ENCODE measurements at places on chromosomes 16 and 17.
A peak's percentile ranks its signal among the peaks of the same experiment; 100 is the strongest.

DNA sequence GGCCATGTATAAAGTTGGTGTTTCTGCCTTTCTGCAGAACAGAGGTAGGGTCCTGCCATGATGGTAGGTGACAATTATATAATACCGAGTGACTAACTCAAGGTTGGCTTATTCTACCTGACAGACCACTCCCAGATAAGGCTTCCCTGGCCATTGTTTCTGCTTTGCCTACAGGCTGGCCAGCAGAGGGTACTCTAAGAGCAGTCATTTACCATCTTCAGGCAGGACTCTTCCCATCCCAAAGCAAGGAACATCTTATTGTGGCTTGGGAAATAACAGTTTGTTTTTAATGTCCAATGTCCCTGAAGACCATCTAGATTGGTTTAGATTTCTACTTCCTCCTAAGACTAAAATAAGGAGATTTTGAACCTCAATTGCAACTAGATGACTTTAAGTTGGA, 74.1 kb downstream of the SNX11 start:
- DNase-seq: peak; percentile 36

DNA sequence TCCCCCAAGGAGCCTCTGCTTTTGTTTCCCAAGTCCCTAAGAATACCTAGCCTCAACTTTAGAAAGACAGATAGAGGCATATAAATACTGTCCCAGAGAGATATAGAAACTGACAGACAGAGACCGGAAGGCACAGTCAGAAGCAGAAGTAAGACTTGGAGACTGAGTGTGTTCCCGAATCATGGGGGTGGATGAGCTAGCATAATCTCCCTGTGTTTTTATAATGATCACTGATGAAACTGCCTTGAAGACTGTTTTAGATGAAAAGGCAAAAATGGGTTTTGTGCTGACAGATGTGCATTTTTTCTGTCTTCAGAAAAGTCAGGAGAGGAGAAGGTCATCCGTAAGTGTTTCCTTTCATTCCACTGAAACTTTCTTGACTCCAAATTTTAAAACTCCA, 8.3 kb upstream of the PSMD3 start:
- DNase-seq: no peak

- no peak for DNase-seq
These were observed 27.3 kb downstream of the HEXIM2 start for GRCh38 chr17:45189009-45189408.

- no peak for DNase-seq
These were observed 15.2 kb downstream of the ARHGAP17 start for GRCh38 chr16:24999856-25000461.

DNA sequence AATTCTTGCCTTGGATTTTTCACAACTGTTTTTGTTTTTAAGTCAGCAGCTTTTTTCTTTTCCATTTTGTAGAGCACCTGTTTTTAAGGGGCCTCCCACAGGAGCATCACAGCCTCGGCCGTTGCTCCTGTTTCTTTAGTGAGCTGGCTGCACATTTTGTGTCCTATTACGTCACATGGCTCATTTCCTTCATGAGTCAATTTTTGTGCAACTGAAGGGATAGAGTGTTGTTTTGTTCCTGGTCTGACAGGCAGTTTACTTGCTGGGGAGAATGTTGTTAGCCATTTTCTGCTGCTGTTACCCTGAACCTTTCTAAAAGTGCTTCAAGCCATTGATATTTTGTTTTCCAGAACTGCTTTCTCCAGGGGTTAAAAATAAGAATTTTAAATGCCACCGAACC, 45.0 kb upstream of the CRISPLD2 start:
- peak; percentile 96 for DNase-seq

- DNase-seq: no peak
These were observed 52.5 kb downstream of the HLF start for GRCh38 chr17:55317284-55317683.

DNA sequence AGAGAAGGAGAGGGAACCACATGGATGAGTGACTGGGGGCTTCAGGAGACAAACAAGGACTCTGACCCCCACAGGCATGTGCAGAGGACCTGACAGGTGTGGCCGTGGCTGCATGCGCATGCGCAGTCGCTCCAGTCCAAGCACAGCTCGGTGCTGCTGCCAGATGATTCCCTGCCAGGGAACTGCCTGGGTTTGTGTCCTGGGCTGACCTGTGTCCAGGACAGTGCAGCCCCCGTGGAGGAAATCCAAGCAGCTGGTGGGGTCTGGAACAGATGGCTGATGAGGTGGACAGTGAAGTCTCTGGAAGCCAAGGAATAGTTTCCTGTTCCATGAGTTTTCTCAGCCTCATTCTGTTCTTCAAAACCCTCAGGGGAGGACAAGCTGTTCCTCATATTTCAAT, 27.3 kb downstream of the LASP1 start:
- peak; percentile 25 for DNase-seq

DNA sequence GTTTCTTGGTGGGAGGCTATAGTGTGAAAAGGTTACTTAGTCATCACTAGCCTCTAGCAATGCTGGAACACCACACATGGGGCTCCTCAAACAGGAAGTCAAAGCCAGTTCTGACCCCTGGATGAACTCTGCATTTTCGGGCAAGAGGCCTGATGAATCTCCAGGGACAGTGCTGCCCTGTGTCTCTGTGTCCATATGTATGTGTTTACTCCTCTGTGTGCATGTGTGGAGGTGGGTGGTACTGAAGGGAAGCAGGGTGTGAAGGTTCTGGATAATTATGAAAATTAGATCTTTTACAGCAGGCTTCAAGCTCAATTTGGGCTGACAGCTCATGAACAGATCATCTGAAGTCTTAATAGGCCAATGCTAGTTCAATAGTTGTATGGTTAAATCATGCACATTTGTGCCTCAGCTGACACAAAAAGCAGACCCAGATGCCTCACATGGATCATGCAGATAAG, 133.6 kb downstream of the SNX11 start:
- DNase-seq: peak; percentile 73

DNA sequence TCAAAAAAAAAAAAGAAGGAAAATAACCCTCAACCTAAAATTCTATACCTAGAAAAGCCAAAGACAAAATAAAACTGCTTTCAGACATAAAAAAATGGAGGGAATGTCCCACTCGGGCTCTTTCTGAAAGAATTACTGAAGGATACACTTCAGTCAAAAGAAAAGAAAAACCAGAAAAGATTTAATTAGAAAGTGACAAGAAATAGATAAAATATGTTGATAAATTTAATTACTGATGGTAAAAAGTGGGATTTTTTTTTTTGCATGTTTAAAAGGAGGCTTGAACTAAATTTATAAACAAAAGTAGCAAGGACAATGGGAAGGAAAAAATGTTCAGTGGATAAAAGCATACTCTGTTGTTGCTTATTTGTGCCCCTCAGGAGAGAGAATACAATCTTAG, 89.1 kb downstream of the OR1D5 start:
- no peak for DNase-seq

GRCh38 chr16:75329943-75330342, 78.5 kb upstream of the BCAR1 start:
- no peak for DNase-seq

GRCh38 chr16:11047057-11047456, 102.7 kb downstream of the CLEC16A start:
- DNase-seq: peak; percentile 52

DNA sequence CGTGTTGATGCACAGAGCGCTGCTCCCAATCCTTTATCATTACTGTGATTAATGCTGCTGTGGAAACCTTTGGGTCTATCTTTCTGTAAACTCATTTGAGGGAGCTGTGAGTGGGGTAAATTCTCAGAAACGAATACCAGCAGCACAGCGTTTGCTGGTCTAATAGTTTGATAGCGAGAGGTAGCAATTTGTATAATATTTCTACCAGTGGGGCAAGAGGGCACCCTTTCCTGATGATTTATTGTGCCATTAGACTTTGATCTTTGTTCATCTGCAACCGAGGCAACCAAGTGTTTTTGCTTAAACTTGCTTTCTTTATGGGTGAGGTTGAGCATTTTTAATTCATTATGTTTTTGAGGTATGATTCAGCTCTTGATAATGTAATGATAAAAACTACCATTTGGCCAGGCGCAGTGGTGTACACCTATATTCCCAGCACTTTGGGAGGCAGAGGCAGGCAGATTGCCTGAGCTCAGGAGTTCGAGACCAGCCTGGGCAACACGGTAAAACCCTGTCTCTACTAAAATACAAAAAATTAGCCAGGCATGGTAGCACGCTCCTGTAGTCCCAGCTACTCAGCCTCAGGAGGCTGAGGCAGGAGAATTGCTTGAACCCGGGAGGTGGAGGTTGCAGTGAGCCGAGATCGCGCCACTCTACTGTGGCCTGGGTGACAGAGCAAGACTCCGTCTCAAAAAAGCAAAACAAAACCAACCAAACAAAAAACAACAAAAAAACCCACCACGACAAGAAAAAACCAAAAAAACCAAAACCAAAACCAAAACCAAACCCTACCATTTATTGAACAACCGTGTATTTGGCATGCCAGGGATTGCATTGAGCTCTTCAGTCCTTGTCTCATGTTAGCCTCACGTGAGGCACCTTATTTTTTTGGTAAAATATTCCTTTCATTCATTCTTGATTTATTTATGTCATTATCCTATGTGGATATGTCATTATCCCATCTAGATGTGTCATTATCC, 81.5 kb downstream of the PLCG2 start:
- no peak for DNase-seq

- DNase-seq: peak; percentile 30
These were observed 70.6 kb downstream of the CYB5B start for GRCh38 chr16:69494991-69495392.

DNA sequence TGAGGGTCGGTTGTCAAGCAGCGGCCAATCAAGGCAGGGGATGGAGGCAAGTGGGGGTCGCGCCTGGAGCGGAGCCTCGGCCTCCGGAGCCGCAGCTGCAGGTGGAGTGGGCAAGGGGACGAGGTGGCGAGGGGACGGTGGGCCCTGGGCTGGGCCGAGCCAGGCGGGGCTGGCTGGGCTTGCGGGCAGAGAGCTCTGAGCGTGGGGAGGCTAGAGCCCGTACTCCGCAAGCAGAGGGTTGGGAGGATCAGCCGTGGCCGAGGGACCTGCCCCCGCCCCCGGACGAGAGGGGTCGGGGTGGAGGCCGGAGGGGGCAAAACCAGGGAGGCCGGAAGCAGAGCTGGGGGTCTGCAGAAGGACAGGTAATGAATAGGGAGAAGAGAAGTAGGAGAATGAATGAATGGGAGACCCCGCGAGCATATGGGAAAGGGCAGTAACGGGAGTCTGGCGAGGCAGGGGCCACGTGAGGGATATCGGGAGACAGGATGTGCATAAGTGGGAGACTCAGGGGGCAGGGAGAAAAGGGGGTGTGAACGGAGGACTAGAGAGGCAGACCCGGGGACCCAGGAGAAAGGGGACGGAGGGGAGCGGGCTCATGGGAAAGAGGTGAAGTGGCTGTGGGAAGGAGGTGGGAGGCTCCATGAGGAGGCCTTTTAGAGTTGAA, at the start of gene KATNB1:
Gene KATNB1, plus strand, starts transcription at position 16 of the 664 bp plus-strand sequence. CDS start 1,474 bp downstream, outside the sequence.
- no peak for DNase-seq

DNA sequence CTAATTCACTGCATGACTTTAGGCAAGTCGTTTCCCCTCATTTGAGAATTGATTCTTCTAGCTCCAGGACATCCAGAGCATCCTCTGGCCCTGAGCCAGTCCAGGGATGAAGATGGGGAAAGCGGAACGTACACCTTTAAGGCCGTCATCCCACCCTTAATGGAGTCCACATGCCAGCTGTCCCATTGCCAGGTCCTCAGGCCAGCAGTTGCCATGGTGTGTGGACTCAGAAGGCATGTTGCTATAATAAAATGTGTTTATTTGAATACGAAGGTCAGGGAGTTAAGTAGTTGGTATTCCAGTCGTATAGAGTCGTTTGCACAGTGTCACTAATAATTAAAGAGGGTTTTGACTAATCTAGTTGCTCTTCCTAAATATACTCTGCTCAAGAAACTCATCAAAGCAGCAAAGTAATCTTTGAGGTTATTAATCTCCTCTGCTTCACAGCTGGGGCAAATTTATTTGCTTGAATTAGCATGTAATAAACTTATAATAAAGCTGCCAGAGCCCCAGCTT, 30.4 kb downstream of the CCDC182 start:
- DNase-seq: no peak

GRCh38 chr17:39243155-39243554, 17.4 kb upstream of the STAC2 start:
- no peak for DNase-seq

DNA sequence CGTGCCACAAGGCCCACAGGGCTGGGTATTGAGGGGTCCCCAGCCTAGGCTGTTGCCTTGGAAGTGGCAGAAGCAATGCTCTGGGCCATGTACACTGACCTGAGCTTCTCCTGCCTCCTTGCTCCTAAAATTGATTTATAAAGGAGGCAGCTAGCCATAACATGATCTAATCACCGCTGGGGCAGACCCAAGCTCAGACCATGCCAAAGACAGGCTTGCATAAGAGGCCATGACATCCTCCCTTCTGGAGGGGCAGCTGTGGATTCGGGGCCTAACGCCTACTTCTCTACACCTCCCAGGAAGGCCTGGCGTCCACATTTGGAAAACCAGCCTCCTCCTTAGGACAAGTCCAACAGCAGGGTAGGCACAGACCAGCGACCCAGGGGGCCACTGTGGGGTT, 12.3 kb downstream of the HSD11B2 start:
- DNase-seq: no peak

GRCh38 chr16:68823401-68824135, 19.8 kb upstream of the TANGO6 start:
- DNase-seq: peak; percentile 88

- DNase-seq: no peak
These were observed 8.7 kb downstream of the DNAI2 start for GRCh38 chr17:74282587-74283370.

DNA sequence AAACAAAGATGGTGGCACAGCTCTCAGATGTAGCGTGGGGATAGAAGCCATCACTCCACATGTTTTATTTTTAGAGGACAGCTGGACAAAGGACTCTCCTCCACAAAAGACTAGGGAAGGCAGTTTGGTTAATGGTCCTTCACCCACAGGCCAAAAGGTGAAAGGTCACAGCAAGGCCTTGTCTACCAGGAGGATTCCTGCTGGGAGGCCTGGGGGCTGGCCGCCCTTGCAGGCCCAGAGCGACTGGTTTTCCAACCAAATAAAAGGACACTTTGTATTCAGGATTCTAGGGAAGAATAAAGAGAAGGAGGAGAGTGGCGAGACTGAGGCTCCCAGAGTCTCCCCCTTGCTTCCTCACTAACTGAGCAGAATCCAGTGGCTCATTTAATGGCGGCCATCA, 94.3 kb downstream of the AXIN2 start:
- no peak for DNase-seq

- DNase-seq: no peak
These were observed 88.9 kb downstream of the C16orf78 start for GRCh38 chr16:49462362-49462988.

GRCh38 chr17:7139400-7139799, 24.8 kb upstream of the ASGR2 start:
- DNase-seq: no peak

- no peak for DNase-seq
These were observed 11.1 kb downstream of the CA10 start for GRCh38 chr17:52147431-52147830.

GRCh38 chr16:84247331-84247730, 7.5 kb upstream of the KCNG4 start:
- DNase-seq: no peak

GRCh38 chr16:82715160-82715559, 88.4 kb downstream of the CDH13 start:
- no peak for DNase-seq

Measured in fibroblast of pulmonary artery (primary cell).